ENCODE measurements at places on chromosomes 7 and 10. TPM values are rescaled to one million over a fixed set of nuclear protein-coding genes. Genes with fewer than 3 reads are reported as not detected.

RHEB gene
- total RNA-seq, result 28.7 TPM

INMT gene
- 14.3 TPM for total RNA-seq

CDC14C gene
- total RNA-seq, result 0.09 TPM

ABCB1 gene
- 3.8 TPM for total RNA-seq

BCL7B gene
- total RNA-seq, result 11.7 TPM

ARHGEF35 gene
- 2.5 TPM for total RNA-seq
